Posterior cingulate gyrus (tissue), 11 donors: ENCODE measurements at places on chromosomes 4 and X.

- no peak for DNase-seq
These were observed 73.7 kb upstream of the WDR44 start for GRCh38 chrX:118272242-118272641.

- no peak for DNase-seq
These were observed 26.5 kb downstream of the ADH5 start for GRCh38 chr4:99062120-99062519.

DNA sequence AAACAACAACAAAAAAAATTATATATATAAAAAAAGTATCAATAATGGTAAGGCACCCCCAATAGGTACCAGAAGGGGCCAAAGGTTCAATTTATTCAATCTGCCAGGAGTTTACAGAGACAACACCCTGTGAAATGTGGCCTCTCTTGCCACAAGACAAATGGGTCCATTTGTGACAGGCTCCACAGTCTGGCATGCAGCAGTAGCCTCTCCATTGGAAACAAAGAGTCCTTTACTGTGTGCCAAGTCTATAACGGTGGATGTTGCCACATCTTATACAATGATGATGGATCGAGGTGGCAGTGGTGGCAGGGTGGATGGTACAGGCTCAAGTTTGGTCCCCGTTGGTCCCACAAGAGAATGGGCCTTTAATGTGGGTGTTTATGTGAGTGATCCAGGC, 70.1 kb upstream of the SH3RF1 start:
- peak; percentile 19 for DNase-seq

- no peak for DNase-seq
These were observed 23.1 kb downstream of the MAGEA8 start for GRCh38 chrX:149903889-149904748.

DNA sequence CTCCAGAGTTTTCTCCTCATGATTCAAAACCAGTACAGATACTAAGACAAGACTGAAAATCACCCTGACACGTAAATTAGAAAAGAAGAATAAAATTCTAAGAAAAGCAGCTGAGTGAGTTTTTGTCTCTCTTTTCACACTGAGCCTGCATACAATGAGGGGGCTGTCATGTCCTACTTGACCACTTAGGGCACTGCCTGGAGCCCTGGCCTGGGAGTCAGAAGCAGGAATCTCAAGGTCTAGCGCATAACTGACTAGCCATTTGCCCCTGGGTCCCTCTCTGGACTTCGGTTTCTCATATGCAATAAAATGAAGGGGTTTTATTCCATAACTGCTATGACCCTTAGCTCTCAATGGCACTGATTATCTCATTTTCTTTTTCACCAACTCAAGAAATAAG, 36.7 kb upstream of the SLC25A4 start:
- no peak for DNase-seq

GRCh38 chr4:38867478-38868058, at the start of gene FAM114A1:
Gene FAM114A1, plus strand, starts transcription at chr4:38867806. Its CDS starts 10,273 bp downstream, at chr4:38878079.
- peak; percentile 83 for DNase-seq

- no peak for DNase-seq
These were observed 8.9 kb downstream of the RTL5 start for GRCh38 chrX:72122621-72123337.

DNA sequence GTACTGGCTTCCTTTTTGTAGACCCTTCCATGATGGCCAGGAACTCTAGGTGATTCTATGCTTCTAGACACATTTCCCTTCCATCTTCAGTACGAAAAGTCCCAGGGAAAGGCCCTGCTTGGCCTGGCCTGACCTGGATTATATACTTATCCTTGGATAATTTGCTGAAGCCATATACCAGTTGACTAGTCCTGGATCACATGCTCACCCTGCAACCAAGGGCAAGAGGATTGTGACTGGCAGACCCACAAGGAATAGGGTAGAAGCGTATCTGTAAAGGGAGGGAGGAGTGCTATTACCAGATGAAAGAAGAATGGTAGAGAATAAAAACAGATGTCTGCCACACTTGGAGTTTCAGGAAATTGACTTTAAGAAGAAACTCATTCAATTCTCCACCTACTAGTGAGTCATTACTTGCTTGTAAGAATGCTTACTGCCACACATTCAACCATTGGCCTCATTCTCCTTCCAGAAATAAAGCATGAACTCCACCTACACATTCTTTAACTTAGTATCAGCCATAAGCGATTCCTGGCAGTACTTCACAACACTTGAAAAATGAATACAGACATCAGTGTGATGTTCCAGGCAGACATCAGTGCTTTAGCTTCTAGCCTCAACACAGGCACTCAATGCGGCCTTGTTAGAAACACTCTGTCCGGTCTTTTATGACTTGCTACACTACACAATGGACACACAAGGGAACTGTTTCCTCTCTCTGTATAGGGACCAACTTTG, 141.8 kb downstream of the CBR4 start:
- no peak for DNase-seq

- DNase-seq, result no peak
These were observed 383.4 kb downstream of the ANKRD50 start for GRCh38 chr4:124329134-124329533.

- DNase-seq, result no peak
These were observed 105.0 kb downstream of the RAB28 start for GRCh38 chr4:13378973-13379759.

DNA sequence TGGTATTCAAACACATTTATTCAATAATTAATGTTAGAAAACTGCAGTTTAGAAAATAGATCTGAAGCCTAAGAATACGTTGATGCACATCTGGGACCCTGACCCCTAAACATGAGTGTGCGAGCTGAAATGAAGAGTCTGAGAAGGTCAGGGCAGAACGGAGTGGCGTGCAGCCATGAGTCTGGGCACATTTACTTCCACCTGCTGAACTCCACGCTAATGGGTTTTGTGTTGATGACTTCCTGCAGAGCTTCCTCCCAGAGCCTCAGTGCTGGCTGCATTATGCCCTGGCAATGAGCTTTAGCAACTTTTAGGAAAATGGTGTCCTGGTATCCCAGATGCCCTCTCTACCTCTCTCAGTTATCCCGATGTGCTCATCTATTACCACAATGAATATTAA, 53.1 kb downstream of the FAM114A1 start:
- DNase-seq, result no peak

GRCh38 chr4:167713756-167714155, 378.6 kb upstream of the ANXA10 start:
- no peak for DNase-seq

- no peak for DNase-seq
These were observed 447 bp downstream of the PDZD11 start for GRCh38 chrX:70289168-70289792.

DNA sequence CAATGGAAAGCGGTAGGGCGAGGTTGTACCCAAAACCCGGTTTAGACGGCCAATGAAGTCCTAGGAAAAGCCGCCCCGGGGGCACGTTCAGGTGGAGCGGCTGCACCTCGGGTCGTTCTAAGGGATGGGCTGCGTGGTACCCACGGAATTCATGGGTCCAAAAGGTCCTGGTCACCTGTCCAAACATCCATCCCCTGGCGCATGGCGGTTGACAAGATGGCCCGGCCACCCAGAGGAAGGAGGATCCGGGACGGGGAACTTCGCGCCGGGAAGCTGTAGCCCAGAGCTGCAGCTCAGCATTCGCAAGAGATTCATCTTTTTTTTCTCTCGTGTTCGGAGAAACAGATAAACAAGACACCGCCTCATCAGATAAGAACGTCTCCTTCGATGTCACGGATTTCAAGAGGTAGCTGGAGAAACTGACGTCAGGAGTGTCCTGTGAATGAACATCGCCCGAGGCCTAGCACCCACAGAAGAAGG, 10.9 kb downstream of the PITX2 start:
- no peak for DNase-seq

- no peak for DNase-seq
These were observed 40.5 kb upstream of the SLC2A9 start for GRCh38 chr4:10061650-10062415.

DNA sequence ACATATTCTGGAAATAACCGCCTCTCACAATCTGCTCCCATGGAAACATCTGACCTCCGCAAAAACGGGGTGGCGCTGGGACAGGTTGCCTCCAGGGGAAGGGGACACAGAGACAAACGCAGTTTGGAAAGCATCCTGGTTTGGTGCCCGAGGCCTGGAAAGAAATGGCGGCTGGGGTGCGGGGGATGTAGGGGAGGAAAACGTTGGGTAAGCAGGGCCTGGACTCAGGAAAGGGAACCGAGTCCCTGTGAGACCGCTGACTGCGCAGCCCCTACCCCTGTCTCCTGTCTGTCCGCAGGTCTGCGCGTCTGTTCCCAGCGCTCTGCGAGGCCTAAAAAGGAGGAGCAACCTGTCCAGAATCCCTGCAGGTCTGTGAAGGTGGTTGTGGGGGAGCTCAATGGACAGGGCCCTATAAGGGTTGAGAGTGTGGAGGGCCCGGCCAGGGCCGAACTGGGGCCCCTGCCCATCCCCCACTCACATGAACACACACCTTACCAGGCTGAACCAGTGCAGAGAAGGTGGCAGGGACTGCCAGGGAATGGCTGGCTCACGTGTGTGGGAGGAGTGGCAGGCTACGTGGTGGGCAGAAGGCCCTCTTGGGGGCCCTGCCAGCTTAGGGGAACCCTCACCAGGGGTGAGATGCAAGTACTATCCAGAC, 672 bp downstream of the TCEAL3 start:
- DNase-seq, result no peak

GRCh38 chr4:85028910-85029309, 62.4 kb upstream of the WDFY3 start:
- DNase-seq, result no peak

GRCh38 chr4:48421101-48421500, 62.0 kb upstream of the SLC10A4 start:
- no peak for DNase-seq

GRCh38 chrX:153848325-153848724, 18.0 kb upstream of the PDZD4 start:
- no peak for DNase-seq

DNA sequence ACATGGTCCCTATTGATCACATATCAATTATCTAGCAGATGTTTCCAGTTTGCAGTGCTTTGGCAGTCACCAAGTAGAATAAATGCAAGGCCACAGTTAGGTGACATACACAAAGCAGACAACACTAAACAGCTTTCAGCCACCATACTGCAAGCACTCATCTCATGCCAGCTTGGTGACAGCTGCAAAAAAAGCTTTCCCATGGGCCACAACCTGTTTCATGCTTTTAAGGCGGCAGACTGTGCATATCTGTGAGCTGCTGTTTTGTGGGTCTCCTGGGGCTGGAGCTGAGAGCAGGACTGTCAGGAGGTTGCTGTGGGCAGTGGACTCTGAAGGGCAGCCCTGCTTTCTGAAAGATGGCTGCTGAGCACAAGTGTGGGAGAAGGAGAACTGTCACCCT, 82.6 kb downstream of the FHDC1 start:
- no peak for DNase-seq

GRCh38 chrX:17014216-17014615, 67.8 kb downstream of the REPS2 start:
- no peak for DNase-seq

- no peak for DNase-seq
These were observed 159.9 kb downstream of the TRIML1 start for GRCh38 chr4:188299161-188299560.

DNA sequence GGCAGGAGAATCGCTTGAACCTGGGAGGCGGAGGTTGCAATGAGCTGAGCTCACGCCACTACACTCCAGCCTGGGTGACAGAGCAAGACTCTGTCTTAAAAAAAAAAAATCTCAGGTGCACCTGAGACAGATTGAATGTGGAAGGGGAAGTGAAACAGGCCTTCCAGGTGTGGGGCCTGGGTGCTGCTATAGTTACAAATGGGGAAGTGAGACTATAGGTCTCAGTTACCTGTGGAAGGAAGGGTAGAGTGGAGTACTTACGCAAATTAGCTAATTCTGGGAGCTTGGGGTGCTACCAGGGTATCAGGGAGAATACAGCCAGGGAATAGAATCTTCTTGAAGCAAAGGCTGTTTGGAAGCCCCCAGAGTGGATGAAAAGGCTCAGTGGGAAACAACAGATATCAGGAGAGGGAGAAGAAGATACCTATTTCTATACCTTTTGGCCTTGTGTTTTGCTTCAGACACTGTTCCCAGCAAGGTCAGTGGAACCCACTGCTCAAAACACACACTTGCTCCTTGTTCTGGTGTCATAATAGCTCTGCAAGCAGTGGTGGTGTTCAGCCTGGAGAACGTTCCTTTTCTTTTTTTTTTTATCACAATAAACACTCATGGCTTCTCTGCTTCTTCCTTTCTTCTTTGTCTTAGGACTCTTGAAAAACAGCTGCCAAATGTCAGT, 7.0 kb downstream of the CD38 start:
- no peak for DNase-seq

GRCh38 chr4:139317635-139318034, 15.4 kb upstream of the NDUFC1 start:
- DNase-seq, result no peak
